ENCODE measurements at places on chromosomes 2 and 18.

- DNase-seq: no peak
These were observed 66.3 kb upstream of the PSMD14 start for GRCh38 chr2:161241894-161242293.

DNA sequence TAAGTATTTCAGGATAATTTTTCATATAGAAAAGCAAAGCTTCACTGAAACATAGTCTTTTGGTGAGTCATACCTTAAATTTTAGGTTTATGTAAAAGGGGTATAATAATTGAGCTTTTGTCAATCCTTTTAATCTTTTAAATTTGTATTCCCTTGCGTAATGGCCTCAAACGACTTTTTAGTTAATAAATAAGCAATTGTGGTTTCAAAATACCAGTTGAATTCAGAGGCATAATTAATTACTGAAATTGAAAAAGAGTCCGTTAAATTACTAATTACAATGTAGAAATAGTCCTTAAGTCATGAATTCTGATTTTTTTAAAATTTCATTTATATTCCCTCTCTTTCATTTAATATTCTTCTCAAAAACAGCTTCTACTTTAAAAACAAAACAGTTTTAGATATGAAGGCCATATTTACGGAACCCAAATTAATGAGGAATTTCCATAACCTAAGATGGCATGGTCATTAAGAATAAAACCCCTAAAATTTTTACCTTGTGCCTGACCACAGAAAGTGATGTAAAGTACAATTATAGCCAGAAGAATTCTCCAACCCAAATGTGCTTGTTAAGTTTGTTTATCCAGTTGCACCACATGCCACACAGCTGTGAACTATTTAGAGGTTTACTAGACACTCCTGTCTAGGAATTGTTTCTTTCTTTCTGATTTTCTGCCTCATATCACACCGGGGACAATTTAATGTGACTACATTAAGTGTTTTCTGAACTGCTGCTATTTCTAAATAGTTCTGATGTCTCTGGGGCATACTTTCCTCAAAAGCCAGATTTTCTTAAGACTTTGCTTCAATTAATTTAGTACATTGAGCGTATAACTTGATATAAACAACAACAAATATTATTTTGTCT, 60.7 kb upstream of the ITGA4 start:
- no peak for DNase-seq

- DNase-seq: no peak
These were observed 10.4 kb upstream of the STON1 start for GRCh38 chr2:48519593-48519992.

DNA sequence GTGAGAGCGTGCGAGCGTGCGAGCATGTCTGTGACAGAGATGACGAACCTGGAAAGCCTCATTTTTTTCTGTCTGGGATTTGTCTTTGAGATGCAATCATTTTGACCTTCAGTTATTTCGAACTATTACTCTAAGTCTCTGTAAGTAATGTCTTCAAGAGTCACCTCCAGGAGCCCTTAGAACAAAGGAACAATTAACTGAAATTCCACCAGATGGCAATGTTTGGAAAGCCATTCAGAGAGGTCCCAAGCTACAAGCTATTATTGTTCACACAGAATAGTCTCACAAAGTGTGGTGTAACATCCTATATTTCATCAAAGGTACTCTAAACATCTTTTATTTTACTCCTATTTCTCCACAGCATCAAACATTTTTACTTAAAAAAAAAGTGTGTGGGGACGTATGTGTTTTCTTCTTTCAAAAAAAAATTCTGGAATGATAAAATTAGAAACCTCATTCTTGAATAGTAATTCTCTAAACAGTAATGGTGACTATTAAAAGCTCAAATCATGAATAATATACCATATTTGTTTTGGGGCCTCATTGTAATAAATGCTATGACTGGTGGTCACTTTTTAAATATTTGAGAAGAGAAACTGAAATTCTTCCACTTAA, 35.1 kb upstream of the MAPRE2 start:
- no peak for DNase-seq

GRCh38 chr2:67516362-67516761, 119.2 kb downstream of the ETAA1 start:
- DNase-seq: no peak

GRCh38 chr2:11697103-11697871, 27.3 kb upstream of the NTSR2 start:
- DNase-seq: peak; percentile 70

DNA sequence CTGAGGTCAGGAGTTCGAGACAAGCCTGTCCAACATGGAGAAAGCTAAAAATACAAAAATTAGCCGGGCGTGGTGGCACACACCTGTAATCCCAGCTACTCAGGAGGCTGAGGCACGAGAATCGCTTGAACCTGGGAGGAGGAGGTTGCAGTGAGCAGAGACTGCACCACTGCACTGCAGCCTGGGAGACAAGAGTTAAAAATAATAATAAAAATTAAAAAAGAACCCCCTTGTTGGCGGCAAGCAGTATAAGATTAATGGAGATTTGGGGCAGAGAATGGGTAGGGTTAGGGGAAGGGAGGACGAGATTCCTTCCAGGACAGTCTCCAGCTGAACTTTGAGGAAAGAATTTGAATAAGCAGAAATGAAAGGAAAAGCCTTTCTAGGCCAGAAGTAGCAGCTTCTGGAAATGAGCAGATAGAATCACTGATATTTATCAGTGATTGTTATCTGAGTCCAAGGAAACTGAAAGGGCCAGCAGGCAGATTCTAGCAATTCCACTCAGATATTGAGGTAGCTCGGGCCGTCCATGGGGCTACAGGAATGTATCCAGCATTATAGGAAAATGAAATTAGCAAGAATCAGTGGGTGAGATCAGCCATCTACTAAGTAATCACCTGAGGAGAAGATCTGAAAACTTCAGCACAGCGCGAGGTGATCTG, 7.0 kb upstream of the MYCN start:
- DNase-seq: no peak

GRCh38 chr2:104859766-104860450, 6.0 kb downstream of the POU3F3 start:
- DNase-seq: no peak

DNA sequence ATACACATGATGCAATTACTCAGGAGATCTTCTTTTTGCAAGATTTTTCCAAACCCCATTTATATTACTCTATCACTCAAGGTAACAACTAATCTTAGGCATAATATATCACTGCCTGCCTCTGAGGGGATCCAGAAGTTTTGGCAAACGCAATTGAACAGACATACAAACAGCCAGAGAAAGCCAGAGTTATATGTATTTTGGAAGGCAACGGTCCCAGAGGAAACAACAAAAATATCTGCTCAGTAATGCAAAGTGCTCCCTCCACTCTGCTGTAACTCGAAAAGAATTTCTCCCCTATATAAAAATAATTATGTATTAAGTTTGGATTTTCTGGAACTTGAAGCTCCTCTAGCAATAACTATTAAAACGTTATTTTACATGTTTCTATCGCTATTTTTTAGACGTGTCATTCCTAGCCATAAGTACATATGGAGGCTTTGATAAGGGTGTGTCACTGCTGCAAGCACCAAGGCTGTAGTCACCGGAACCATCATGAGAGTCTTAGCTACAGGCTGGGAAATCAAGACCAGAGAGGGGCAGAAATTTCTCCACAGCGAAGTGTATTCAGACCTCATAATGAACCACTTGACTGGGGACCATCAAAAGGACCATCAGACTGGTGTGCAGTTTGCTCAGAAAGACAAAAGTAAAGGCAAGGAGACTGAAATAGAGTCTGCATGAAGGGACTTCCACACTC, 3.7 kb upstream of the GKN1 start:
- no peak for DNase-seq

GRCh38 chr18:11741505-11742145, 52.6 kb downstream of the GNAL start:
- no peak for DNase-seq

GRCh38 chr2:99602476-99602875, 112.7 kb upstream of the REV1 start:
- DNase-seq: peak; percentile 18

DNA sequence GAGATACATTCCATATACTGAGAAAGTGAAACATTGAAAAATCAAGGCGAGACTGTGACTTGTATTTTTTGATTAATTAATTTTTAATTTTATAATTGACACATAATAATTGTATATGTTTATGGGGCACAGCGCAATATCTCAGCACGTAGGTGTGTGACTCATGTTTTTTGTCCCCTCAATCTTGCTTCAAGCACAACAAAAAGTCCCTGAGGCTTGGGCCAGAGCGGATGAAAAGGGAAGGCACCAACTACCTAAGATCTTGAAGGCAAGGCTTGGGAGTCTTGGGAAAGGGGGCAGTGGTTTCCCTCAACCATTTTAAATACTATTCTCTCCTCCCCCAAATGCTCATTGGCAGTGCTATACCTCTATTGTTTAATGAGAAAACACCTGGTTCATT, 9.9 kb downstream of the SGPP2 start:
- DNase-seq: no peak

GRCh38 chr18:22344908-22345670, 72.6 kb downstream of the CTAGE1 start:
- DNase-seq: no peak

DNA sequence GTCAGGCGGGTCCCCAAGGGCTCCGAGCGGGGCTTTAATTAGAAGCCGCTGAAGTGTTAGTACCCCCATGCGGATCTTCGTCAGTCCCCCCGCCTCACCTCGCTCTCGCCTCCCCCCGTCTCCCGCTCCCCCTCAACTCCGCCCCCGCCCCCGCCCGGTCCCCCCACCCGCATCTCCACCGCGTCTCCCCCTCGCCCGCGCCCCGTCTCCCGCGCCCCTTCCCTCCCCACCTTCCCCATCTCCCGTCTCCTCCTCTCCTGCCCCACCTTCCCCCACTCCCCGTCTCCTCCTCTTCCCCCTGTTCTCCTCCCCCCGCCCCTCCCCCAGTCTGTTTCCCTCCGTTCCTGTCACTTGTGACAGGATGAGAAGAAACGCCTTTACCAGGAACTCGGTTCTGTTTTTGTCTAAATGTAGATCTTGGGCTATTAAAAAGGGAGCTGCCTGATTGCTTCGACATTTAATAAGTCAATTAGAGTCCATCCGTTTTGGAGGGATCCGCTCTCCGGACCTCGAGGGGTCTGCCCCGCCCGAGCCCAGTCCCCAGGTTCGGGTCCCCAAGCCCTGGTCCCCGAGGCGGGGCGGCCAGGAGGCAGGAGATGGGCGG, 969 bp upstream of the ALKAL2 start:
- no peak for DNase-seq

- DNase-seq: no peak
These were observed 1325.2 kb upstream of the DDX18 start for GRCh38 chr2:116489292-116489691.

DNA sequence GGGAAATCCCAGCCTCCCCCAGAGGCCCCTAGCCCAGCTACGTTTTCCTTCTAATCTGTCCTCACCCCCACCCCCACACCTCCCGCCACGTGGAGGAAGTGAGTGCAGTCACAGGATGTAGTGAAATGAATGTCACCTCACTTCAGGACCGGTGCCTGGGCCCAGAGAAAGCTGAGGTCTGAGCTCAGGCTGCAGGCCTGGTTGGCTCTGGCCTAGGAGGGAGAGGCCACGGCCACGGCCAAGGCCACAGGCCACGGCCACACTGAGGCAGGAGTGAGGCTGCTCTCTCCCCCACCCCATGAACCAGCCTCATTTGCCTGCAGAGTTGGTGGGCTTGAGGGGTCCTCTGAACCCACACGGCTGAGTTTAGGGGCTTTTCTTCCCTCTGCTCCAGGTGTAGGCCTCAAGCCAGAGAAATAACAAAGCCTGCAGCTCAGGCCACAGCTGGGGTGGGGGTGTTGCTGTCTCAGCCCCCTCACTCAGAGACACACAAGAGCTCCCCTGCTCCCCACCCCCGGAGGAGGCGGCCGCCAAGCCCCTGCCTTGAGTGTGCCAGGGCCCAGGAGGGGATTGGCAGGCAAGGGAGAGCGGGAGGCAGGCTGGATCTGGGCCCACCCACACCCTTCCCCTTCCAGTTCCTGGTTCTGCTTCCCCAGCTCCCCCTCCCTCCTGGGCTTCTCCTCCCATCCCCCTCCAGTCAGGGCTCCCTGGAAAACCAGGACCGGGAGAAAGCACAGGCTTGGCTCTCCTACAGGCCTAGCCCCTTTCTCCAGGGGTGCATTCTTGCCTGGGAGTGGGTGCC, 27.0 kb downstream of the DNMT3A start:
- no peak for DNase-seq

DNA sequence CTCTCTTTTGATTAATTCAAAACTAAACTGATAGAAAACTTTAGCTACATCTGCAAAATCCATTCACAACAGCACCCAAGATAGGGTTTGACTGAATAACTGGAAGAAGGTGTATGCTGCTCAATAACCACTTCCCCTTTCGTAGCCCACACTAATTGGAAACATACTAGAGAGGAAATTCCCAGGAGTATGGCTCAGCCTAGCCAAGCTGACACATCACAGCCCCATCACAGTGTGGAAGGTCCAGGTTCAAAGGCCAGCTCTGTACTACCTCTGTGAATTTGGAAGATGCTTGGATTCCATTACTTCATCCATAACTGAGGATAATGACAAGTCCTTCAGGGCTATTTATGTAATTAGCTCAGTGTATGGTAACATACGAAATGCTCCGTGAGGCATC, 185.4 kb downstream of the FBXO15 start:
- DNase-seq: no peak

DNA sequence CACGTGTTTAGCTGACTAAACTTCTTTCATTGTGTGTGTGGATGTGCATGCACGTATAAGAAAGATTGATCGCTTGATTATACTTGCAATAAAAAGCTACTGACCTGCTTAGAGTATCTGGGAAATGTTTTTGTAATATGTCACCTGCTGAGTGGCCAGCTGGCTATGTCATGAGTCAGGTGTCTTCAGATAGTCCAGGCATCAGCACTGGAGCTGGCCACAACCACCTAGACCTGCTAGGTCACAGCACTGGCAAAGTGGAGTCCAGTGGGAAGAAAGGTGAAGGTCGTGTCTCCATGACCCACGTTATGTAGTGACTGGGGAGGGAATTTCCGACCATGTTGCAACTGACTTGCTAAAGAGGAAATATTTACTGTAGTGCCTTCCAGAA, 147.0 kb downstream of the ESCO1 start:
- no peak for DNase-seq

DNA sequence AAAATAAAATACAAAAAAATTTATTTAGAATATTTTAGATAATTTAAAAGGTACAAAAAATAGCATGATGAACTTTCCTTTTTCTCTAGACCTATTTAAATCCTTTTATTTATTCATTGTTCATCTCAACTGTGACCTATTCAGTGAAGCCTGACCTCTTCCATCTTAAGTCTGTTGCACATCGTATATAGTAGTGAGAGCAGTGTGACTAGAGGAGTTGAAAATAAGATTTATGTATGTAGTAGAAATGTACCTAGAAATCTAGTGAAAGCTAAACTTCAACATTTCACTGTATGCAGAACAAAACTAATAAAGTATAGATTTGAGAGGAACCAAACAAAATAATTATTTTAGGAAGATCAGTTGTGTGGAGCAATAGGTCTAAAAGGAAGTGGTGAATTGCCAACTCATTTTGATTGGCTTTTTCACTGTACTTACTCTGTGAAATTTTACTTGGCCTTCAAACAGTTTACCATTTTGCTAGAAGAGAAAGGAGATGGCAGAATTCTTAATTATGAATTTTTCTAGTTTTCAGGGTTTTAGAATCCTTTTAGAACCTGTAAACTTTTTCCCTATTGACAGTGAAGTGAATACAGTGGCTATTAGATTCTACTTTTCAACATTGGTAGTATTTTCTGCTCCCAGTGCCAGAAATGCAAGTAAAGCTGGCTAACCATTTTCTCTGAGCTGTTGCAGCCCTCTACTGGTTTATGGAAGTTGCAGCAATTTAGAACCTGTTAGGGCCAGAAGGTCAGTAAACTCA, 11.0 kb downstream of the ANKRD12 start:
- peak; percentile 39 for DNase-seq

GRCh38 chr18:12768625-12769024, 65.8 kb downstream of the PSMG2 start:
- DNase-seq: no peak
